ENCODE measurements at places on chromosomes 5 and 9.

DNA sequence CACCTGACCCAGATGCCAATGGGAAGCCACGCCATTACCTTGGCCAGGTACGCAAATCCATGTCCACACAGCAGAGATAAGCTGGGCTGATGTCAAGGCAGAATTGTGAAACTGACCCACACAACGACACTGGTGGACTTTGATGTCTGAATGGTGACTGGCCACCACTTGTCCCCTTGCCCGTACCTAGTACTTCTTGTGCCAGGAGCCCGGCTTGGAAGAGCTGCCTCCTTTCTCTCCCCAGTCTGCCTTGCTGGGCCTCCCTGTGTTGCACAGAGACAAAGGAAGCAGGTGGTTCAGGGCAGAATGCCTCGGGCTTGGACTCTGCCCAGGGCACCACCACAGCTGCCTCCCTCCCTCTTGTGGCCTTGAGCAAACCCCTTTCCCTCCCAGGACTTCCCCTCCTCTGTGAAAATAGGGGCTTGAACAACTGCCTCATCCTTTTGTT is 23.3 kb downstream of the PTGES2 start:
- no peak for DNase-seq

DNA sequence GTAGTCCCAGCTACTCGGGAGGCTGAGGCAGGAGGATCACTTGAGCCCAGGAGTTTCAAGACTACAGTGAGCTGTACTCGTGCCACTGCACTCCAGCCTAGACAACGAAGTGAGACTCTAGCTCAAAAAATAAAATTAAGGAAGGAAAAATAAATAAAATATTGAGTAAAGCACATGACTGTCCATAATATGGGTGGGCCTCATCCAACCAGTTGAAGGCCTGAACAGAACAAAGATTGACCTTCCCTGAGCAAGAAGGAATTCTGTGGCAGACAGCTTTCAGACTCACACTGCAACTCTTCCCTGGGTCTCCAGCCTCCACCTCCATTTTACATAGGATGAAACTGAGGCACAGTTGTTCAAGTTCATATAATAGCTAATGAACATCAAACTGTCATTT is 72.3 kb downstream of the RAD23B start:
- no peak for DNase-seq

DNA sequence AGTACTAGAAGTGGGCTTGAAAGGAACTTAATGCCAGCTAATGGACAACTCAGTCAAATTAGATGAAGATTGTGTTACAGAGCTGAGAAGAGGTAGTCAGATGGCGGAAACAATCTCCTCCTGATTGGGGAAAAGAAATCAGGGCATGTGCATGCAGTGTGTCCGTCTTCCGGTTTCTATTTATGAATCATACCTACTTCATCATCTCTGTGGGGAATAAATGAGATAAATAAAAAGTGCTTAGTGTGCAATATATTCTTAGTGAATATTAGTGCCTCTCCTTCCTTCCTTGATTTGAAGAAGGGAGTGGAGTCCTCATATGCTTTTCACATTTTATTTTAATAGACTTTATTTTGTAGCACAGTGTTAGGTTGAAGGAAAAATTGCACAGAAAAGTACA is 108.7 kb upstream of the NFIL3 start:
- DNase-seq = no peak

- no peak for DNase-seq
These were observed 20.0 kb downstream of the PHF2 start for GRCh38 chr9:93596399-93596798.

GRCh38 chr5:35813521-35813920 is 43.2 kb upstream of the IL7R start:
- DNase-seq = no peak

- DNase-seq = no peak
These were observed 8.0 kb upstream of the PDZD2 start for GRCh38 chr5:31630931-31631330.

DNA sequence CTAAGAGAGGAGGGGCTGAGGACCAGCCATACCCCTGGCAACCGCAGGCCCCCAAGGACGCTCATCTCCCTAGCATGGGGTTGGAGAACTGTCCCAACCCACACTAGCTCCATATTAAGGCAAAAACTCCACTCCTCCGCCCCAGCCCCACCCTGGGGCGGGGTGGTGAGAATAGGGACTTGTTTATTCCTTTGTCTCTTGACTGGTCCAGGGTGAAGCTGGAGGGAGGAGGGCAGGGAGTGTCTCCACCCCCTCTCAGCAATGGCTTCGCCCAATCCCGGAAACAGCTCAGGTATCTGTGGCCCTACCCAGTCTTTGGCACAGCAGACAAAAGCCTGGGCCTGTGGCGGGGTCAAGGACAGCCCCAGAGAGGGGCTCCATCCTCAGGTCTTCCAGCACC is 16.9 kb downstream of the PRRX2 start:
- no peak for DNase-seq

- DNase-seq = no peak
These were observed 47.2 kb downstream of the STK10 start for GRCh38 chr5:172140866-172141265.

GRCh38 chr5:98175474-98175873 is 598.0 kb upstream of the RGMB start:
- DNase-seq = no peak

- no peak for DNase-seq
These were observed 682 bp downstream of the DHX29 start for GRCh38 chr5:55306641-55307382.

- no peak for DNase-seq
These were observed 9.4 kb downstream of the DAB2IP start for GRCh38 chr9:121660876-121661275.

- no peak for DNase-seq
These were observed 46.8 kb downstream of the FBN2 start for GRCh38 chr5:128491291-128491690.

DNA sequence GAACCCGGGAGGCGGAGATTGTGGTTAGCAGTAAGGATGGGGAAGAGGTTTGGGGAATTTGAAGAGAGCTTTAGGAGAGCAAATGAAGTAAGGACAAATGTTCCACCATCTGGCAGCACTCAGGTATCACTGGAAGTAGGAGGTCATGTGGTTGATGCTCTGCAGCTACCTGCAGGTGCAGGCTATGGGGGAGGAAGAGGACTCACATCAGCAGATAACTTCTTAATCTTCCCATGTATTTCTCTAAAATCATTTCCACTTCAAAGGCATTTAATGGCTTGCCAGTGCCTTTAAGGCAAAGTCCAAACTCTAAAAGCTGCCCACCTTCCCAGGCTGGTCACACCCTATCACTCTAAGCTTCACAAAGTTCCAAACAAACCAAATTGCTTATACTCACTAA is 8.1 kb upstream of the HAVCR1 start:
- DNase-seq = no peak

GRCh38 chr5:6361101-6361500 is 17.2 kb downstream of the MED10 start:
- no peak for DNase-seq

- DNase-seq = no peak
These were observed 29.4 kb downstream of the TNPO1 start for GRCh38 chr5:72845889-72846288.
